ENCODE measurements at places on chromosomes 6 and 20. TPM values are rescaled to one million over a fixed set of nuclear protein-coding genes. Genes with fewer than 3 reads are reported as not detected.

RPS21 gene
- 3,073 TPM for total RNA-seq

RBM24 gene
- total RNA-seq = not detected

CRISP3 gene
- total RNA-seq = not detected

SALL4 gene
- 3.4 TPM for total RNA-seq

OLIG3 gene
- not detected for total RNA-seq

CDSN gene
- total RNA-seq = 0.08 TPM

MTFR2 gene
- total RNA-seq = 5.7 TPM

KIF6 gene
- not detected for total RNA-seq

RAET1L gene
- 1.5 TPM for total RNA-seq

PLN gene
- total RNA-seq = not detected

BPIFB2 gene
- total RNA-seq = not detected

THBS2 gene
- total RNA-seq = not detected

SLC16A10 gene
- not detected for total RNA-seq

ACTR5 gene
- 21.4 TPM for total RNA-seq

CTCFL gene
- total RNA-seq = not detected

SAMD5 gene
- 0.97 TPM for total RNA-seq

PBOV1 gene
- not detected for total RNA-seq

BNIP5 gene
- total RNA-seq = 3.6 TPM

TLDC2 gene
- total RNA-seq = 0.89 TPM

SLC22A7 gene
- not detected for total RNA-seq

ID4 gene
- not detected for total RNA-seq

SNAP25 gene
- not detected for total RNA-seq

MAP7 gene
- 44.6 TPM for total RNA-seq

POLH gene
- total RNA-seq = 4.7 TPM

GNMT gene
- total RNA-seq = not detected

ACAT2 gene
- 70.4 TPM for total RNA-seq

LPA gene
- not detected for total RNA-seq

TSPO2 gene
- not detected for total RNA-seq

CD83 gene
- total RNA-seq = 0.73 TPM

TSBP1 gene
- total RNA-seq = not detected

CCDC170 gene
- 0.05 TPM for total RNA-seq

STMND1 gene
- total RNA-seq = not detected

ARMC2 gene
- total RNA-seq = 0.78 TPM

NT5E gene
- total RNA-seq = 74.7 TPM

GTSF1L gene
- not detected for total RNA-seq

RAB5IF gene
- total RNA-seq = 255 TPM

ETV7 gene
- total RNA-seq = 0.34 TPM

BPIFB4 gene
- not detected for total RNA-seq

NCOA3 gene
- total RNA-seq = 16.3 TPM

FAXC gene
- not detected for total RNA-seq

SLA2 gene
- not detected for total RNA-seq

KCNK15 gene
- total RNA-seq = not detected

STXBP5 gene
- 15.1 TPM for total RNA-seq

NMBR gene
- total RNA-seq = not detected

IL20RA gene
- 16.7 TPM for total RNA-seq

CRIP3 gene
- total RNA-seq = not detected

SSTR4 gene
- total RNA-seq = not detected

KCNK5 gene
- 31.8 TPM for total RNA-seq

SASH1 gene
- 10.2 TPM for total RNA-seq

HLA-DPA1 gene
- not detected for total RNA-seq

Measured in HT-29 (cell line).